Stimulated activated CD4-positive, alpha-beta T cell treated with anti-CD3 and anti-CD28 coated beads, Interleukin-2, amount 100 ng/mL, for 24 hours (primary cell): ENCODE measurements at places on chromosomes 6 and 20.
A peak's percentile ranks its signal among the peaks of the same experiment; 100 is the strongest.

- peak; percentile 54 for DNase-seq
Measured at GRCh38 chr6:143536461-143536865, 24.9 kb upstream of the FUCA2 start.

DNA sequence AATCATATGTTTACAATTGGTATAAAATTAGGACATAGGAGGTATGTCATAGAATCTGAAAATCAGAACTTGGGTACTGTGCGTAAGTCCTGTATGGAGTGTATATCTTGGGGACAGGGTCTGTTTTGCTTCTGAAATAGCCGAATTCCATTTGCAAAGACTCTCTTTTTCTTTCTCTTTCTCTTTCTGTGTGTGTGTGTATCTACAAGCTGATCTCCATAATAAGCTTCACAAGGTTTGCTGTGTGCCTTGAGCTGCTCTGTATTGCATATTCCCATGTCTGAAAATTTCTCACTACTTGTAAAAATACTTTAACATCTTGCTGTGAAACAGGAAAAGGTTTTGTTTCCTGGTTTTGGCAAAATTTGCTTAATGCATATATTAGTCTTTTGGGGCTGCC is 29.5 kb downstream of the STX11 start:
- DNase-seq, result no peak

DNA sequence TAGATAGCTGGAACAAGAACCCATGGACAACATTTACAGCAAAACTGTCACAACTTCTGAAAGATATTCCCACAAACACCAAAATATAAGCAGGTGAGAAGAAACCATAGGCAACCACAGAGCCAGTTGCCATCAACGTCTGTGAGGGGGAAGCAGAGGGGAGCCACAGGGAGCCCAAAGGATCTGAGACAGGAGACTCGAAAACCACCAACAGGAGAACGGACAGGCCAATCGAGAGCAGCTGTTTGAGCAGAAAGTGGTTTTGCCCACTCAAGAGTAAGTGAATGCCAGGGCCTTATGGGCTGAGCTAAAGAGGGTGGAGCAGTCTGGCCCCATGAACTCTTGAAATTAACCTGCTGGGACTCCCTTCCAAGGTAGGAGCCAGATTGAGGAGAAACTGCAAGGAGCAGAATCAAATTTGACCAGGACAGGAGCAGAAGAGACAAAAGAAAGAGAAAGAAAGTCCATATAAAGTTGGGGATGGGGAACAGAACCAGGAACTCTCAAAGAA is 195.4 kb downstream of the ANKRD60 start:
- no peak for DNase-seq

GRCh38 chr20:43839793-43840199 is 74.9 kb upstream of the TOX2 start:
- DNase-seq, result no peak

- no peak for DNase-seq
Measured at GRCh38 chr6:17656092-17656491, 50.6 kb downstream of the NUP153 start.

DNA sequence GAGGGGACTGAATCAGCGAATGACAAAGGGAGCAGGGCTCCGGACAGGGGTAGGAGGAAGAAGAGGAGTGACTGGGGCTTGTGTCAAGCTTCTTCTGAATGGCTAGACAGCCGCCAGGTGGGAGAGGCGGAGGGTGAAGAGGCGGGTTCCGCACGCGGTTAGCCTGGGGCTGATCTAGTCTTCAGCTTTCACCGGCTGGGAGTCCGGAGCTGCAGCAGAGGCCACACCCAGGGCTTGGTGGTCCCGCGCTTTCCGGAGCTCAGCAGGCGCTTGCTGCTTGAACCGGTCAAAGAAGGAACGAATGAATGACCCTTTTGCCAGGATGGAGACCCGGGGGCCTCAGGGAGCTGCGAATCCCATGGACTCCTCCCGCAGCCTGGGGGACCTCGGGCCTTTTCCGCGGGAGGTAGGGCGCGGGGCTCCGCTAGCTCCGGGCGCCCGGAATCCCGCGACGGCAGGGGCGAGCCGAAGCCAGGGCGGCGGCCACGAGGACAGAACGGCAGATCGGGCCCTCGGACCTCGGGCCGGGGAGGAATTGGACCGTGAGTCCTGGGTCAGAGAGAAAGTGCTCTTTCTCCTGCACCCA is at the start of gene C6orf141:
Gene C6orf141, plus strand, starts transcription at position 177 of the 586 bp plus-strand sequence. Its CDS starts 125 bp downstream, at position 302.
- DNase-seq, result peak; percentile 19

- DNase-seq, result no peak
Measured at GRCh38 chr6:151359486-151359885, 31.9 kb downstream of the ZBTB2 start.

- no peak for DNase-seq
Measured at GRCh38 chr6:44428682-44429081, 41.2 kb downstream of the CDC5L start.
